CD4-positive, alpha-beta T cell treated with Interleukin-2 at 100 ng/mL for 4 hours (primary cell): ENCODE measurements at places on chromosomes 1 and 21.
A peak's percentile ranks its signal among the peaks of the same experiment; 100 is the strongest.

DNA sequence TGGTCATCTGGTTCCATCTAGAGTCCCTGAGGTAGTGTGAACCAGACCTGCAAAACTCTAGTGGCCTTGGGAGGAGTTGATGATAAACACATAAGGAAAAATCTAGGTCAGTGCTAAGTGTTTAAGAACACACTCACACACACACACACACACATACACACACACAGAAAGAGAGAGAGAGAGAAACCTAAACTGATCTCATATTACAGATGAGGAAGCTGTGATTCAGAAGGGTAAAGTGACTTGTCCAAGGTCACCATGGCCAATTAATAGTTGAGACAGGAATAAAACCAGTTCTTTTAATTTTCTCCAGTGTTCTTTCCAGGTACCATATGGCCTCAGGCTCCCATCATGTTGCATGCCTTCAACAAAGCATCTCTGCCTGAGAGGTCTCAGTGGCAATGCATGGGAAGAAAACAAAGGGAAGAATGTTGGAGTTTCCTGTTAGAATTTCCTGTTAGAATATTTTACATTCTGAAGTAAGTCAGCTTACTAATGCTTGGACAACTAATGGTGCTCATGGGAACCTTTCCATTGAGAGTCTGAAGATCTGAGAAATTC is 77.3 kb upstream of the TSPAN2 start:
- no peak for DNase-seq

DNA sequence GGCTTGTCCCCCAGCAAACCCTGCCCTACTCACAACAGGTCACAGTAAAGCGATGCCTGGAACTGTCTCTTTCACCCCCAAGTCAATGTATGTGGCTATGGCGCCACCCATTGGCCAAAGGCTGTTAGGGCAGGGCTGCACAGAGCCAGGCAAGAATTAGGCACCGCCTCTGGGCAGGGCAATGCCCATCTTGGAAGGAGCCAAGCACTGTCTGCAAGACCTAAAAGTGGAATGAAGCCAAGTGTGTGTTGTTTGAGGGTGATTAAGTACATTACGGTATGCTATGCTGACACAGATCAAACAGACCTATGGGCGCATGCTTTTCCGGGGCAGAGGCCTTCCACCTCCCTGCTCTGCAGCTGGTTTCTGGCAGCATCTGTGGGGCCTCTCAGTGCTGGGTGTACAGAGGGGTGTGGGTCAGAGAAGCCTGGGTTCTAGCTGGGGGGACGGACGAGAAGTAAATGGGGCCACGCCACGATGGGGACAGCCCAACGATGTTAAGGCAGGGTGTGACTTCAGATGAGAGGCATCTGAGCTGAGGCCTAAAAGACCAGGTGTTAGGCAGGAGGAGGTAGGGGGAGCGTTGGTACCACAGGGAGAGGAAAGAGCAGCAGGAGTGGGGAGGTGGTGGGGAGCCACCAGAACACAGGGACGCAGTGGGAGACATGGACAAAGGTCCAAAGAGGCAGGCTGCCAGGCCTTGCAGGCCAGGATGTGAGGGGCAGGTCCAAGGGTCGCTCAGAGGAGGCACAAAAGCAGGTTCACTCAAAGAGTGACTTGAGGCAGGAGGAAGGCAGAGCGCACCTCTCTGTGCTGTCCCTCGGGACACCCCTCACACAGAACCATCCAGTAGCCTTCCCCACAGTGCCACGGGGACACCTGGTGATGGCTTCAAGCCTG is 49.8 kb downstream of the ACOT7 start:
- peak; percentile 62 for DNase-seq

DNA sequence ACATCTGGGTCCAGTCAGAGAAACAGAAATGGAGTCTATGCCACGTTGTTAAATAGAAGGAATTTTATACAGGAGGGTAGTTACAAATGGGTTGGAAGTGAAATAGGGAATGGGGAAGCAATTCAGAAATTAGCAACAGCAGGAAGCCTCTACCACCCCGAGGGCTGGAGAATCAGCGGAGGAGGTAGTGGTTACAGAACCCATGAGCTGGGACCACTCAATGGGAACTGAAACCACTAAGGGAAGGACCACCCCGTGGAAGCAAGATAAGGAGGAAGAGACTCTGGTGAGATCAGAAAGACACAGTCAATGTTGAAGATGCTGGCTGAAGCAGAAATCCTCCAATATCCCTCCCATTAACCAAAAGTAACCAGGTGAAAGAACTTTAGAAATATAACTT is 15.5 kb upstream of the MAST2 start:
- DNase-seq = no peak

DNA sequence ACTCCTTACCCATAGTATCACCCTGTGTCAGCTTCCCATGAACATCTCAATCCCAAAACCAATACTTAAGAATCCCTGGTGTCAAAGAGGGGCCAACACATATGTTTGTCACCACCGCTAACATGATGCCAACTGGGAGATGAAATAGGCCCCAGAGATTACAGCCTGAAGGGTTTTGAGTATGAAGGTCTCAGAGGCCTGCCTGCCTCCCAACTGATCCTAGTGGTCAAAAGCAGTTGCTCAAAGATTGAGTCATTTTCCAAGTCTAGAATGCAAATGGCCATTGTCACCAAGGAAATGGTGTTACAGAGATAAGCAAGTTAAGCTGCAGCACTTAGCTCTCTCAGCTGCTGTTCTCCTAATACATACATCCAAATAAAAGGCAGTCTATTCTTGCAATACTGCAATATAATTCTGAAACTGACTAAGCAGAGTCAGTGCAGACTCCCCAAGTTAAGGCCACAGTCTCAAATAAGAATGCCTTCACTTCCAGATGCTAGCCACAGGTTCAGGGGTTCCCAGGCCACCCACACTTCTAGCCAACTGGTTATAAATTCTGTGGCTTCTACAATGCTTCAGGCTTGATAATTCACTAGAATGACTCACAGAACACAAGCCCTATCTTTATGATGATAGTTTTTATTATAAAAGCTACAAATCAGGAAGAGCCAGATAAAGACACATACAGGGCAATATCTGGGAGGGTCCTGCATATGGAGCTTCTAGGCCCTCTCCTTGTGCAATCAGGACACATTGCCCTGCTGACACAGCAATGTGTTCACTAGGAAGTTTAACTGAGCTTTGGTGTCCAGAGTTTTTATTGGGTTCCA is 18.7 kb downstream of the DUSP10 start:
- no peak for DNase-seq

DNA sequence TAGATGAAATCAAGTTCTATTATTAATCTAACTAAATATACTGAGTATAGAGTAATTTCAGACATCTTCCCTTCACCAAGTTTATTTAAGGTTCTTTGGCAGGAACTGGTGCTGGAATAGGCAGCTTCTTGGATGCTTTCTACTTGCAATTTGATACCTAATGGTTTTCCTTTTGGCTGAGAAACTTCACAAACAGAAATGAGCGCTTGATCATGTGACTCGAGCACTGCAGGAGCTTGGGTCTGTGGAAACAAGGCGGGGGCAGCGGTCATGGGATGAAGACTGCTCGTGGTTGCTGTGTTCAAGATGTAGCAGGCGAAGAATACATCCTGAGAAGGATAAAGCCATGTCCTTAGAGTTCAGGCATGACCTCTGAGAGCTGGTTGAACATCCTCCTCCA is 136.8 kb downstream of the PTPRC start:
- no peak for DNase-seq

DNA sequence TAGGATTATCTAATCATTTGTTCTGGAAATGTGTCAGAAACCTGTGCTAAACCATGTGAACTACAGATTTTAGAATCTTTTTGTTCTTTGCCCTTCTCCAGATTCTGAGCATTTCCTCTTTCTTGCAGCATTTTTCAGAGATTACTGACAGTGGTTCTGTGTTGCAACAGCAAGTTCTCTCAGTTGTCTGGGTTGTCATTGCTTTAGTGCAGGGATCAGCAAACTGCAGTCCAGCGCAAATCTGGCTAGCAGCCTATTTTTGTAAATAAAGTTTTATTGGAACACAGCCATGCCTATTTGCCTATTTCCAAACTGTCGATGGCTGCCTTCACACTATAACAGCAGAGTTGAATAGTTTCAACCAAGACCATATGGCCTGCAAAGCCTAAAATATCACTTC is 66.3 kb upstream of the LRRC8D start:
- no peak for DNase-seq

GRCh38 chr1:152448496-152448895 is 34.4 kb upstream of the CRNN start:
- no peak for DNase-seq

- no peak for DNase-seq
These were observed 64.8 kb downstream of the FAM163A start for GRCh38 chr1:179807691-179808485.

DNA sequence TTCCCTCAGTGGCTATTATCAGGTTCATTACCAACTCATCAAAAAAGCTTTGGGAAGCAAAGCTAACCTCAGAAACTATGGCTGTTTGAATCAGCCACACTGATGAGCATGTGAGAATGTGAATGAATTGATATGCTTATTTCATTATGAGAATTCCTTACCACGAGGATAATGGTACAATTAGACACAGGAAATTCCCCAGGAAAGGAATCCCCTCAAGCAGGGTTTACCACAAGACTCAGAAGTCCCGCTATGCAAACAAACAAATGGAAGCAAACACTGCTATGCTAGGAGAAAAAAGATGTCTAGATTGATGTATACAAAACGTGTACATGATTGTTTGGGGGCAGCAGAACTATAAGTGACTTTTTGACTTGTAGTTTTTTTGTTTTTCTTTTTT is 205.0 kb downstream of the HMCN1 start:
- no peak for DNase-seq

- DNase-seq = peak; percentile 84
These were observed 334 bp downstream of the PRDM15 start for GRCh38 chr21:41878831-41879189.

- DNase-seq = no peak
These were observed 10.4 kb upstream of the KCNAB2 start for GRCh38 chr1:6035303-6035702.

DNA sequence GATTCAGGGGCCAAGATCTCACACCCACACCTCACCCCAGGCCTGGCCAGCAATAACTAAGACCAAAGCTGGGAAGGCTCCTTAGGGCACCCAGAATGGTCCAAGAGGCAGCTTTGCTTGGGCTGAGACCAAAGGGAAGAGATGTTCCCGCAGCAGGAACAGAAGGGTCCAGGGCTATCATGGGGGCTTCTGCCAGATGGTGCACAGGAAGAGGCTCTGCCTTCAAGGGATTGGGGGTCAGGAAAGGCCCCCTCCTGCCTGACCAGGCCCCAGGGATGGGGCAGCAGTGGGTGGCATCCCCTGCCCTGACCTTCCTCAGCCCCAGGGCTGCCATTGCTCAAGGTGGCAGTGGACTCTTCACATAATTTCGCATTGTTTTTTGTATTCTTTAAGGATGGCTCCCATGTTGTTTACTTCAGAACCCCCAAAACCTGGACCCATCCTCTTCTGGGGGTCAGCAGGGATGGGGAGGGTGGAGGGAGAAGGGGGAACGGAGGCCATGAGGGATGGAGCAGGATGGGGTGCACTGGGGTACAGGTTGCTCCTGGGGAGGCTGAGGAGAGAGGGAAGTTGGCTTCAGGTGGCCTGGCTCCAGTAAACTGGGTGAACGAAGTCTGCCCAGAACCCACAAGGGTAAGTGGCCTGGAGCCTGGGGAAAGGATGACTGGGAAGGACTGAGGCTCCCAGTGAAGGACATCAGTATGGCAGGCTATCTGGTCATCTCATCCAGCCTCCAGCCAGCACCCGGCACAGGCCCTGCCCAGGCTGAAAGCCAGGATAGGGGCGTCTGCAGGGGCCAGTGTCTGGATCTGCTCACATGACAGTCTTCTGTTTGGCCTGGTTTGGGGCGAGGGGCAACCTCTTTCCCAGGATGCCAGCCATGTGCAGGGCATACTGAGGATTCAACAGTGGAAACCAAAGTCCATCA is 2.6 kb upstream of the NADK start:
- DNase-seq = no peak

DNA sequence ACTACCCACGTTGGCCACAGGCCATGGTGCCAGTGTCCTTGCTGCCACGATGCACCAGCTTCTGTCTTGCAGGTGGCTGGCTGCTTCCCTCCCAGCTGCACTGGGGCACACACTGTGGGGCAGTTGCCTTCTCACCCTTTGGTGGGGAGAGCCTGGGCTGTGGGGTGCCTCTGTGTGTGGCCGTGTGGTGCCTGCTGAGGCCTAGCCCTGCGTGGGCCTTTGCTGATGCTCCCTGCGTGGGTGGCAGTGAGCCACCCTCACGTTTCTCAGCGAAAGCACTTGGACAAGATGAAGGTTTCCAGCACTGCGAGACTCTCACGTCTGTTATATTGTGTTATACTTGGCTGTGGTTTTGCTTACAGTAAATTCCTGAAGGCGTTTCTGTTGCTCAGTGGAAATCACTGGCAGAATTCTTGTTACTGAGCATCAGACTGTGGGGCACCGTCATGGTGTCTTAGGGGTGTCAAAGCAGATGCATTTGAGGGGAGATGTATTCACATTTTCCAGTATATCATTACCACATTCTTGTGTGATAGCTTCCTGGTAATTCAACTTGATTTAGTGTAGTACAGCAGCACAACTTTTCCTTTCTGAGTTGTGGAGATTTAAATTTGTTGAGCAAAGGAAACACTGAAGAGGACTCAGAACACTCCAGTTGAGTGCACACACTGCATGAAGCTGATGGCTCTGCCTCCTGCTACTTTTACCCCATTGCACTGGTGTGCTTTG is 124.7 kb downstream of the PCBP3 start:
- DNase-seq = no peak

- DNase-seq = no peak
These were observed 13.6 kb downstream of the FHAD1 start for GRCh38 chr1:15260418-15261154.

GRCh38 chr1:224786533-224787250 is 142.8 kb upstream of the DNAH14 start:
- no peak for DNase-seq

GRCh38 chr1:8396786-8397406 is 79.0 kb downstream of the SLC45A1 start:
- peak; percentile 27 for DNase-seq

GRCh38 chr1:109726728-109727373 is 14.0 kb downstream of the GSTM3 start:
- DNase-seq = no peak

DNA sequence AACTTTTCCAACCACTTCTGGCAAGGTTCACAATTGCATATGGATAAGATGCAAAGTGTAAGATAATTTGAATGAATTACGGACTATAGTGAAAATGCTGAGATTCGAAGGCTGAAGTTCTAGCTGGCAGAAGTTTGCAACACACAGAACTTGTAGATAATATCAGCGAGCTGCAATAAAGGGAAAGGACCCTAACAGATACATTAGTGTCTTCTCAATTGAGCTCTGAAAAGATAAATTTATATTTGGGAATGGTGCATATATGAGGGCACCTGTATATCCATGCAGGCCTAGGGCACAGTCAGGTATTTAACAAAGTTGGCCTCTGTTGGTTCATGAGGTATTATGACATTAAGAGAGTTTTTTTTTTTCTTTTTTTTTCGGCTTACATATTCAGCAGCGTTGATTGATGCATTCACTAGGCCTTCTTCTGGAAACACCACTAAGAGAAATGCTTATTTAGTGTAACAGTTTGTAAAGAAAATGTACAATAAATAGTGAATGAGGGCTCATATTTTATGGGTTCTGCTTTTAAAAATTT is 2.2 kb downstream of the NFIA start:
- no peak for DNase-seq
